ENCODE measurements at places on chromosomes 4 and X.

GRCh38 chr4:162392946-162393345 lies 229.1 kb upstream of the FSTL5 start:
- DNase-seq, result no peak

GRCh38 chr4:81628489-81628888 lies 156.8 kb upstream of the RASGEF1B start:
- no peak for DNase-seq

DNA sequence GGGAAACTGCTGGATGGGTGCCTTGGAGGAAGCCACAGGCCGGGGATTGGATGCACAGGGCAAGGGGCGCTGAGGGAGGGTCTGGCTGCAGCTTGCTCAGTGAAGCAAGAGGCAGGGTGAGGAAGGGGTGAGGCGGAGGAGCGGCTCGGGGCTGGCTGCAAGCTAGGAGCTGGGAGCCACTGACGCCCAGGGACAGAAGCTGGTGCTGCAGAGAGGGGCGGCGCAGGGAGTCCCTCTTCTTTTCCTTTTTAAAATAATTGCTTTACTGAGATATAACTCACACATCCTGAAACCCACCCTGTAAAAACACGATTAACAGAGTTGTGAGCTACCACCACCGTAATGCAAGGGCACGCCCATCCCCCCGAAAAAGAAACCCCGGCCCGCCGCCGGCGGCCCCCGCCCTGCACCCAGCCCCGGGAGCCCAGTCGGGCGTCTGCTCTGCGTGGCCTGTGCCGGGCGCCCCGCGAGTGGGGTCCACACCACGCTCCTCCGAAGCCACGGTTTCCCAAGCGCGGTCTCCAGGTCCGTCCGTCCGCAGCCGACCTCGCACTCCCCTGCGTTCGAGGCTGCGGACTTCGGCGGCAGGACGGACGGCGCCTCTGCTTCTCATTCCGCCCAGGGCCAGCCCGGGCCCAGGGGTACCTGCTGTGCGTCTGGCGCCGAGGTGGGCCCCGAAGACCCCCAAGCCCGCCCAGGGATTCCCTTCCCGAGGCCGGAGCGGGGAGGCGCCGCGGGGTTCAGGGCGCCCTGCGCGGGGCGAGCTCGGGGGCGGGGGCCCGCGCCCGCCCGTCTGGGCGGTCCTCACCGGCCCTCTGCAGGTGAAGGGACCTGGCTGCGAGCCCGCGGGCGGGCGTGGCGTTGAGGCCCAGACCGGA lies 866 bp upstream of the UVSSA start:
- peak; percentile 23 for DNase-seq

- no peak for DNase-seq
Observed at GRCh38 chr4:98230961-98231360, 30.2 kb upstream of the RAP1GDS1 start.

All from stimulated activated CD4-positive, alpha-beta T cell treated with anti-CD3 and anti-CD28 coated beads, Interleukin-4, amount 100 ng/mL, for 48 hours (primary cell).